ENCODE measurements at places on chromosomes 2 and 18.

- no peak for DNase-seq
These were observed 334.5 kb upstream of the SPHKAP start for GRCh38 chr2:228516019-228516418.

DNA sequence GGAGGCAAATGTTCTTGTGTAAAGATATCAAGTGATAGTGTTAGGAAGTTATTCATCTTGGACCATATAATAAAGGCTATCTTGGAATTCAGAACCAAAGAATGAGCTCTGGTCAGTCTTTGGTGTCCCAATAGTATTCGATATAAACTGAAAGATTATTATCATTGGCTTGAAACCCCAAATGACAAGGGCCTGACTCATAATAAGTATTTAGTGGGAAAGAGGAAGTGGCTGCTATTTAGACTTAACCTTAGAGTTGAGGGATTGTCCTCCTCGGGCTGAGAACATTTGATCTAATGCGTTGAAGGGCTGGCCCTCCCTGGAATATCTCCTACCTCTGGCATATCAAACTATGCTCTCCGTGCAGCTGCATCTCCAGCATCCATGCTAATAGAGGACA is 67.5 kb downstream of the CDH20 start:
- no peak for DNase-seq

DNA sequence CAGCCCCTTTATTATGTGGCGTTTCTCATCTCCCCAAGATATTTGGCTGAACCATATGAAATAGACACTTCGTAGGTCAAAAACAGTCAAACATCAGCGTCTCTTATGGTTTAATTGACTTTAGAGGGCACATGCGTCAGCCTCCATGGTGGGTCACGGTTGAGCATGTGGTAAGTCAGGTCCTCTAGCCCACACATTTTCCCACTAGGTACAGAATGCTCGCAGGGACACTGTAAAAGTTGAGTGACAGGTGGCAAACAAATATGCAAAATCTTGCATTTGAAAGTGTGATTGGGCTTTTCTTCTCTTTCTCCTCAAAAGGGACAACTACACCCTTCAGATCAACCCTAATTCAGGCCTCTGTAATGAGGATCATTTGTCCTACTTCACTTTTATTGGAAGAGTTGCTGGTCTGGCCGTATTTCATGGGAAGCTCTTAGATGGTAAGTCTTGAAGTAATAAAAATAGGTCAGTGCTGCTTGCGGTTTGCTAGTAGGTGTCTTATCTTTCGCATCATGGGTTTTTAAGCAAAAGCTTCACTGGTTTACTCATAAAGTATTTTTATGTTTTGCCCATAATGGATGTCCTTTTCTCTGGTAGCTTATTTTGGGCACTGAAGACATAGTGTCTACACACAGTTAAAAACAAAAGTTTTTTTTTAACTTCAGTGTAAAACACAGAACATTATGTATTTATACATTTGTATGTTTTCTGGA is 261.3 kb downstream of the ALPK2 start:
- no peak for DNase-seq

DNA sequence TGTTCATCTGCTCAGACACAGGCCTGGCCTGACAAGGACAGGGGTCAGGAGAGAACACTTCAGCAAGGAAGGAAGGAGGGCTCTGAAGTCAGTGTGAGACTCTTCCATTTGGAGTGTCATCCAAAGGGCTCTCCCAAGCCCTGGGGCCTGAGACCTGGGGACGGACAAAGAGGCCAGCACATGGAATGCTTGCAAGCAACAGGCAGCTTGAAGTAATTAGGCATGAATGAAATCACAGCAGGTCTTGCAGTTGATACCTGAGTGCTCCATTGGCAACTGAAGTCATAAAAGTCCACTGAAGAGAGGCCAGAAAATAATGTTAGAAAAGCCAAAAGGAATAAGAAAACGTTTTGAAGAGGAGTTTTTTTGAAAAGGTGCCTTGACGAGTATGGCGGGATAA is 231.7 kb downstream of the VAPA start:
- no peak for DNase-seq

DNA sequence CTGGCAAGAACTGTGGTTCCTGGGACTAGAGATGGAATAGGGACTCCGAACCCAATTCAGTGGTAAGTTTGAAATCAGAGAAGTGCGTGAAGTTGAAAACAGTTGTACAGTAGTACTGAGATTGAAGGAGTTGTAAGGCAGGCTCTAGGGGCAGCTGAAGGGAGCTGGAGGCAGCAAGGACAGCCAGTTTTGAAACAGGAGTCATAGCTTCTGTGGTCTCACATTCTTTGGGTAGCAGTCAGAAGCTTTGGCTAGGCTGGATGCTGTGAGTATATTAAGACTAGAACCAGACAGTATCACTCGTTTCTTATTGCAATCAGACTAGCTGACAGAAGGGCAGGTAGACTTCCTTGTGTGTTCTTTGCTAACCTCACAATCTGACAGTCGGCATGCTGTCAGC is 64.5 kb upstream of the ADAM23 start:
- DNase-seq, result no peak

DNA sequence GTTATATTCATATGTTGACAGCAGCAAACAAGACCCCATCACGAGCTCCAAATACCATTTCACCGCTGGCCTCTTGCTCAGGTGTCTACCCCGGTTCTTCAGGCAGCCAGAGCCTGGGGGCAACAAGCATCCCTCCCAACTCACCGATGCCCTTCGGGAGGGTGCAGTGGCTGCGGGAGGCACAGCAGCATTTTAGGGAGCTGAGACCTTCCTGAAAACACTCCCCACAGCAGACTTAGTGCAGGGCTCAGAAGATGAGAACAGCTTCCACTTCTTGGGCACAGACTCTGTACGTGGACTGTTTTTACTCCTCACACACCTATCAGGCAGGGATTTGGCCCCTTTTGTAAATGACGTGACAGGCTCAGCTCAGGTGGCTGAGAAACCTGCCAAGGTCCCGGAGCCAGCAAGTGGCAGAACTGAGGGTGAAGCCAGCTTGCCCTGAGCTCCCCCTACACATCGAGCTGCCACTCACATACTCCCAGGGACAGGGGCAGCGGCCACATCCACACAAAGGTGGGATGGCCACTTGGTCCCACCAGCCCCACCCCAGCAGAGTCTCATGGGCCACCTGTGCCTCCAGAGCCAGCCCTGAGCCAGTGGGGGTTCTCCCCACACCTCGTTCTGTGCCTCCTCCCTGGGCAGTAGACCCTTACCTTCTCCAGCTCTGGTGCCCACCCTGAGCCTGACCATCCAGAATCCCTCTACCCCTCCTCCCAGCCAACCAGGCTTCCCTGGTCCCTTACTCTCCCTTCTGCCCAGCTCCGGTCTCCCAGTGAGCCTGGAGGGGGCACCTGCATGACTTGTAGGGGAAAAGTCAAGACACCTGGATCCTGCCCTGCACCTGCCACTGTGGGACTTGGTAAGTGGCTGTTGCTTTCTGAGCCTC is 28.5 kb downstream of the CYP27C1 start:
- DNase-seq, result no peak

DNA sequence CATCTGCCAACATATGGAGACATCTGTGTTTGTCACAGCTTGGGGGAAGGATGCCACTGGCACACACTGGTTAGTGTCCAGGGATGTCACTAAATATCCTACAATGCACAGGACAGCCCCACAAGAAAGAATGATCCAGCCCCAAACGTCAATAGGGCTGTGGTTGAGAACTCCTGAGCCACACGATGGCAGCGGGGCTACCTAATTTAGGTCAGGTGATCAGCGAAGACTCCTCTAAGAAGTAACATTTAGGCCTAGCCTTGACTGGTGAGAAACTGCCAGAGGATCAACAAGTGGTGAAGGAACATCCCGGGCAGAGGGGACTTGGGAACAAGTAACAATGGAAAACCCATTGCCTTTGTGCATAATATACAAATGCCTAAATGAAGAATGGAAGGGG is 5.0 kb upstream of the TGIF1 start:
- DNase-seq, result no peak

GRCh38 chr2:133413863-133414262 is 154.4 kb downstream of the NCKAP5 start:
- DNase-seq, result no peak

All from T-helper 22 cell (primary cell).